ENCODE measurements at places on chromosomes 3 and 15.
A peak's percentile ranks its signal among the peaks of the same experiment; 100 is the strongest.

GRCh38 chr3:132285620-132285945, 31.6 kb upstream of the ACP3 start:
- no peak for DNase-seq
- H3K4me1 ChIP-seq, result no peaks in the 10 kb centered on the region
- peak overlapping the region; percentile 54 for H3K27ac ChIP-seq
- no peak overlapping the region for H3K4me3 ChIP-seq
- no peaks in the 10 kb centered on the region for H3K36me3 ChIP-seq

DNA sequence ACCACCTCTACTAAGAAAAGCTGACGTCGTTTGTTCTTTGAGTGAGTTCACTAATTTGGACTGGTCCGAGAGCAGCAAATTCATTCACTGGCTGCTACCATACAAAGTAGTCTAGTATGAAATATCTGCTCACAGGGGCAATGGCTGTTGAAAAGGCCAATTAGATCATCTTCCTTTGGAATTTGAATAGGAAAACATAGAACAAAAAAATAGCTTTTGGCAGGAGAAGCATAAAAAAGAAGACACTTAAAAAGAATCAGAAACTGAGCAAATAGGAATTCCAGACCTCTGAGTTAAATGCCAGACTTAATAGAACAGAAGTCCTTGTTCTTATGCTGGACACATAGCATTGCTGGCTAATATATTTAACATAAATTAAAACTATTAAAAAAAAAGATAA, 159.3 kb downstream of the IL1RAP start:
- no peak for DNase-seq
- no peaks in the 10 kb centered on the region for H3K36me3 ChIP-seq
- H3K4me3 ChIP-seq, result no peak overlapping the region
- H3K4me1 ChIP-seq, result no peaks in the 10 kb centered on the region
- no peak overlapping the region for H3K27ac ChIP-seq

DNA sequence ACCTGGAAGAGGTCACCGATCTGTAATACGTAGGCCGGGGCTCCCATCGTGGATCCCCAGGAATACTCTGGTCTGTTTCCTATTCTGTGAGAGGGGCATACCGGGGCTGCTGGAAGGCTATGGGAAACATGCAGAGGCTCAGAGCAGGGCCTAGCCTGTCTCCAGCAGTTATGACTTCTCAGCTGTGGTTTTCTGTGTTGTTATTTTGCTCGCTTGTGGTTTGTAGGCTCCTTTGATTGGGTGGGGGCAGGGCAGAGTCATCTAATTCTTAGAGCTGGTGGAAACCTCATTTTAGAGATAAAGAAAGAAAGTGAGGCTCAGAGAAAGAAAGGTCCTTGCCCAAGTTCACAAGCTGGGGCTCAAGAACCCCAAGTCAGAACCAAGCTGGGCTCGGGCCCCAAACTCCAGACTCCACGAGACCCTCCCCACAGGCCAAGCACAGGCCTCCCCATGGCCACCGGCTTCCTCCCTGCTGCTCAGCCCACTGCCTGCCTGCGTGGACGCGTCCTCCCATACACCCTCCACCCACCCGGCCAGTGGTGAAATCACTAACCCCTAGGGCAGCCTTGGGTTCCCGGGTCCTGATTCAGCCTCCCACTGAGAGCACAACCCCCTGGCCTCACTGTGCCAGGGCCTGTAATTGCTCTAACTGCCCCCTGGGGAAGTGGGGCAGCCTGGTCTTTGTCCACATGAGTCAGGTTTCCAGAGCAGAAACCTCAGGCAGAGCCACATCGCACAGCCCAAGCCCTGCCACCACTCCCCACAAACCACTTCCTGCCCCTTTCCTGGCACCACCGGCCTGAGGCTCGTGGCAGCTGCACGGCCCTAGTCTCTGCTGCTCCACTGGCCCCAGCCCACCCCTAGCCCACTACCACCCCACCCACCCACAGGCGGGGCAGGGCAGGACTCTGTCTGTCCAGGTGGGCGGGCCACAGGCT, 270.8 kb downstream of the UACA start:
- H3K27me3 ChIP-seq, result no peaks in the 10 kb centered on the region
- H3K36me3 ChIP-seq, result no peaks in the 10 kb centered on the region
- H3K27ac ChIP-seq, result no peak overlapping the region
- H3K4me1 ChIP-seq, result no peaks in the 10 kb centered on the region
- H3K4me3 ChIP-seq, result no peak overlapping the region

GRCh38 chr3:22371607-22372291, 620.7 kb upstream of the ZNF385D start:
- DNase-seq, result no peak

DNA sequence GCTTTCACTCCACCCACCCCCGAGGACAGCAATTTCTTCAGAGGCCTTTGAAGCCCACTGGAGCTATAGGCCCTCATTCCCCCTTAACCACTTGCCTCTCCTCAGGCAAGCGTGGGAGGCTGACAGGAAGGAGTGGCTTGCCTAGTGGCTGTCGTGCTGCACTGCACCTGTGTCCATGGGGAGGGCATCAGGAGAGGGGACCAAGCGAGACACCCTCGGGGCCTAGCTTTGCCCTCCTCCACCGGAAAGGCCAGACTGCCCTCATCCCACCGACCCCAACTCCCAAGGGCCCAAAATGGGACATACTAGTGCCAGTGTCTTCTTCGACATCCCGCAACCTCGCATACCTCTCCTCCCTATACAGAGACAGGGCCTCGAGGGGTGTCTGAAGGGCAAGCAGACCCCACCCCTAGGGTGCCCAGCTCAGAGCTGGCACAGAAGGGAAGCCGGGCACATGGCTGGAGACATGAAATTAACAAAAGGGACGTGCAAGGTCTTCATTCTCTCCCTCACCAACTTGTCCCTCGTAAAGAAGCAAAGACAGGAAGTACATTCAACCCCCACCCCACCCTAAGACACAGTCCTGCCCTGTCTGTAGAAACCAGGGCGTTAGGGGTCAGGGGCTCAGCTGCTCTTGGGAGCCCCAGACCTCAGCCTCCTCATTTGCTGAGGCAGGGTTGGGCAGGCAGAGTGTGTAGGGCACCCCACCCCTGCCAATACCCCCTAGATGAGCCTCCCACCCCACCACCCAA, 24.3 kb downstream of the VIPR1 start:
- no peak overlapping the region for H3K27ac ChIP-seq
- no peaks in the 10 kb centered on the region for H3K27me3 ChIP-seq
- H3K4me3 ChIP-seq, result no peak overlapping the region
- DNase-seq, result no peak
- H3K4me1 ChIP-seq, result no peaks in the 10 kb centered on the region
- H3K36me3 ChIP-seq, result no peaks in the 10 kb centered on the region

GRCh38 chr15:39874890-39875549, 45.0 kb downstream of the GPR176 start:
- DNase-seq, result no peak
- H3K4me1 ChIP-seq, result no peaks in the 10 kb centered on the region
- H3K27me3 ChIP-seq, result no peaks in the 10 kb centered on the region
- H3K4me3 ChIP-seq, result no peak overlapping the region
- H3K36me3 ChIP-seq, result no peaks in the 10 kb centered on the region

DNA sequence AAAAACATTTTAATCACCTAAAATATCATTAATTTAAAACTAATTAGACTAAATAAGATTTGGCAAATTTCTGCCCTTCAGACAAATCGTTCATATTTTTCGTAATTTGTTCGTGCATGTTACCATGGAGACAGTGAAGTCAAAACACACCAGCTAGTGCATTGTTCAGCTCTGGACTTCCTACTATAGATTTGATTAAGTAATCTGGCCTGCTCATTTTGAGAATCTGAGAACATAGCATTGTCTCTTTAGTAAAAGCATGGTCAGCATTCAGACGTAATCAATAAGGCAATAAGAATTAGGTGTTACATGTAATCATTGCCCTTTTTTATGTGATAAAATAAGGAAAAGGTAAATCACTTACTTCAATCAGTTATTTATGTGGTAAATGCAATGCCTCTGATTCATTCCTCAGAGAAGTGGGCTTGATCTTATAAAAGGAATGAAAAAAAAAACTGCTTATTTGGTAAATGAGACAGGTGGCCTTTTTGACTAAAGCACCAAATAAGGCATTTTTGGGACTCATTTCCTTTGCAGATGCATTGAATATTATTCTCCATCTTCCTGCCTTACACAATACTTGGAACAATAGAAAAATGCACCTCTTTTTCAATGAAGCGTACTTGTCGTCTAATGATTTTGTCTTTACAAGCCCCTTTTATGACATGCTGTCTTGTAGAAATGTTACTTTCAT, 84.5 kb upstream of the FNDC3B start:
- no peak overlapping the region for H3K27ac ChIP-seq
- H3K36me3 ChIP-seq, result no peaks in the 10 kb centered on the region
- H3K4me3 ChIP-seq, result no peak overlapping the region
- DNase-seq, result no peak
- H3K4me1 ChIP-seq, result no peaks in the 10 kb centered on the region
- H3K27me3 ChIP-seq, result no peaks in the 10 kb centered on the region

DNA sequence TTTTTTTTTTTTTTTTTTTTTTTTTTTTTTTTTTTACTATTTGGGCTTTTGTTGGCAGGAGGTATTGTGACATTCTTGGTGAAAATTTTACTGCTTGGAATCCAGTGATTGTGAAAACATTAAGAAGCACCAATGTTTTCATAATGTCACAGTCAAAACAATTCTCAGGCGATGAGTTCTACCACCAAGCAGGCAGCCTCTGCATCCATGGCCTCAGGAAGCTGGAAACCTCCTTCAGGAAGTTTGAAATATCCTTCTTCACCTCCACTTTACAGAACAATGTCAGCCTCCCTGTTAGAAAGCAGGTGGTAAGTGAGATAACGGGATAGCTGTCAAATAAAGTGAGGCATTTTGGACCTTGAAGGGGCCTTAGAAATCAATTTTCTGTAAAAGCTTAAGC, 98.3 kb downstream of the MEX3B start:
- no peak for DNase-seq
- no peaks in the 10 kb centered on the region for H3K36me3 ChIP-seq

DNA sequence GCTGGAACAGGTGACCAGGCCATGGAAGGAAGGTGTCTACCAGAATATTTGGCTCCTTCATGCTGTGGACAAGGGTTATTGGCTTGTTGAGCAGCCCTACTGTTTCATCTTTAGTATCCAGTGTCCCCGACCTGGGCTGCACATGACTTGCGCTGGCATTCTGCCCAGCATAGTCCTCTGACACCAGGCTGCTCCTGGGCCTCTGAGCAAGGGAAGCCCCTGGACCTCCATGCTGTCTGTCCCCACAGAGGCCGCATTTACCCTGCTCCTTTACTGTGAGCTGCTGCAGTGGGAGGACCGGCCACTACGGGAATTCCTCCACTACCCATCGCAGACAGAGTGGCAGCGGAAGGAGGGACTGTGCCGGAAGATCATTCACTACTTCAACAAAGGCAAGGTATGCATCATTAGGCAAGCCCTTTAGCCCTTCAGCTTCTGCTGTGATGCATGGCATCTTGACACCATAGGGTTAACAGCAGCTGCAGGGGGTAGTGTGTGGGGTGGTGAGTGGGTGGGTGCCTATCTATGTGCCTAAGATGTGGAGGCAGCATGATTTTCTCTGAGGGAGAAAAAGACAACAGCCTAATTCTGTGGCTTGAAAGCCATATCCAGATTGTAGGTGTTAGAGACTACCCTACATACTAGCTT, 44.0 kb upstream of the MANF start:
- no peak overlapping the region for H3K27ac ChIP-seq
- DNase-seq, result no peak
- no peaks in the 10 kb centered on the region for H3K36me3 ChIP-seq
- H3K4me3 ChIP-seq, result no peak overlapping the region

GRCh38 chr3:113000691-113001090, 9.9 kb downstream of the GTPBP8 start:
- no peaks in the 10 kb centered on the region for H3K27me3 ChIP-seq
- H3K36me3 ChIP-seq, result no peaks in the 10 kb centered on the region
- H3K4me1 ChIP-seq, result no peaks in the 10 kb centered on the region
- H3K4me3 ChIP-seq, result no peak overlapping the region
- no peak overlapping the region for H3K27ac ChIP-seq

DNA sequence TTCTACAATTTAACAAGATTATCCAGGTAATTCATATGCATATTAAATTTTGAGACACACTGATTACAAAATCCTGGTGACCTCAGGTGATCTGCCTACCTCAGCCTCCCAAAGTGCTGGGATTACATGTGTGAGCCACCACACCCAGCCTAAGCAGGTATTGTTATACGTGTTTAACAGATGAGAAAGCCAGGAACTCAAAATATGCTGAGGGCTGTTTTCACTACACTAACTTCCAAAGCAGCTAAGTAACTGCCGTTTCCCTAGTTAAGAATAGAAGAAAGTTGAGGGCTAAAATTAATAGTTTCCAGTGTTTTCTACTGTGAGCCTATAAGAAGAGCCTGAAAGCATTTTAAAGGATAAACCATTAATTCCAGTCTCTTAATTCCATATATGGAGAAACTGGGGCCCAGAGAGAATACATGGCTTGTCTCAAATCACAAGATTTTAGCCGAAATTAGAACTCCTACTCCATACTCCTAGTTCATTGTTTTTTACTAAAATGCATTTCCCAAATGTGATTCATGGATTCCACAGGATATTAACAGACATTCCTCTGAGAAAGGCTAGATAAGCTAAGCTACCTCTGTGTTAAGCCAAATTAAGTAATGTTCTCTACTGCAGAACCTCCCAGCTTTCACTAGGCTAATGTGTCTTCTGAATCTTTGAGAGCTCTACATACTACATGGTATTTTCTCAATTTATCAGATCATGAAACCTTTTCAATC, 17.0 kb upstream of the AVEN start:
- no peaks in the 10 kb centered on the region for H3K36me3 ChIP-seq
- no peaks in the 10 kb centered on the region for H3K27me3 ChIP-seq
- H3K4me1 ChIP-seq, result no peaks in the 10 kb centered on the region
- H3K4me3 ChIP-seq, result no peak overlapping the region

- H3K36me3 ChIP-seq, result no peaks in the 10 kb centered on the region
- H3K27me3 ChIP-seq, result no peaks in the 10 kb centered on the region
- no peak for DNase-seq
- H3K27ac ChIP-seq, result no peak overlapping the region
- no peak overlapping the region for H3K4me3 ChIP-seq
Observed at GRCh38 chr3:27756877-27757276, 34.8 kb upstream of the EOMES start.

GRCh38 chr15:66827039-66827697, 125.1 kb downstream of the SMAD6 start:
- H3K36me3 ChIP-seq, result no peaks in the 10 kb centered on the region
- no peaks in the 10 kb centered on the region for H3K4me1 ChIP-seq
- no peak for DNase-seq
- no peak overlapping the region for H3K4me3 ChIP-seq
- no peak overlapping the region for H3K27ac ChIP-seq
- no peaks in the 10 kb centered on the region for H3K27me3 ChIP-seq

DNA sequence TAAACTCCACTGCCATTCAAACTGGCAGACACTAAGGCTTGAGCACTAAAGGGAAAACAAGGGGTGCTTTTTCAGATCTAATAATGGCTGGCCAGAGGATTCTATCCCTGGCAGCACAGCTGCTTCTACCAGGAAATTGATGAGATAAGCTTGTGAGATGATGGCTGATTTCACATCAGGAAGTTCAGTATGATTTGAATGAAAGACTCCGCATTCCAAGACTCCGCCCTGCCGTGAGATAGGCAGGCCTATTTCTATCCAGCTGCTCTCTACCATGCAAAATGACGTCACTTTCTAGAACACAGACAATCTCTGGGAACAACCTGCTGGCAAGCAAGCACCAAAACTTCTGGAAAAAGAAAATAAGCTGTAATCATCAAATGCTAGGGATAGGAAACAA, 171.8 kb downstream of the WDR76 start:
- no peaks in the 10 kb centered on the region for H3K4me1 ChIP-seq
- no peak overlapping the region for H3K27ac ChIP-seq
- H3K36me3 ChIP-seq, result no peaks in the 10 kb centered on the region
- no peak overlapping the region for H3K4me3 ChIP-seq
